ENCODE measurements at places on chromosomes 1 and 21.

GRCh38 chr21:34526618-34527290 lies 14.7 kb upstream of the KCNE1 start:
- DNase-seq = peak; percentile 98

GRCh38 chr1:55257958-55258357 lies 42.8 kb upstream of the USP24 start:
- DNase-seq = no peak

- DNase-seq = no peak
Observed at GRCh38 chr1:64663668-64664067, 81.2 kb upstream of the RAVER2 start.

GRCh38 chr1:245652660-245653427 lies 498.1 kb downstream of the KIF26B start:
- no peak for DNase-seq

DNA sequence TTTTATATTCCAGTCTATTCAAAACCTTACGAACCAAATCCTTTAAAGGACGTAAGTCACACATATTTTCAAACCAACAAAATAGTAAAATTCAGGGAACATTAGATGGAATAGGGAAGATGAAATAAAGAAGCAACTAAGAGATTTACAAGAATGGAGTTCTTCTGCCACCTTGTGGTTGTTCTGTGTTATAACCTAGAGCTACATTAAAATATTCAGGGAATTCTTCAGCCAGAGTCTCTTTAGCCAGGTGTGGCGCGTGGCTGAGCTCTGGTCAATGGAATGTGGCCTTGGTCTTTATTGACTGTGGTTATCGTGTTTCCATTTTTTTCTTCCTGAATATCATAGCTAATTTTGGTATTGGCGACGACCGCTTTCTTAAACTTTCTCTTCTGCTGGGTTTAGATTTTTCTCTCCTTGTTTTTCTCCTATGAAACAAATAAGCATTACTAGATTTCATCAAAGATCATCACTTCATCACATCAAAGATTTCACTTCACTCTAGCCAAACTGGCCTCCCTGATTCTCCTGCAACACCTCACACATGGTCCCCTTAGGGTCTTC lies 221.3 kb downstream of the MRPL39 start:
- peak; percentile 52 for DNase-seq

DNA sequence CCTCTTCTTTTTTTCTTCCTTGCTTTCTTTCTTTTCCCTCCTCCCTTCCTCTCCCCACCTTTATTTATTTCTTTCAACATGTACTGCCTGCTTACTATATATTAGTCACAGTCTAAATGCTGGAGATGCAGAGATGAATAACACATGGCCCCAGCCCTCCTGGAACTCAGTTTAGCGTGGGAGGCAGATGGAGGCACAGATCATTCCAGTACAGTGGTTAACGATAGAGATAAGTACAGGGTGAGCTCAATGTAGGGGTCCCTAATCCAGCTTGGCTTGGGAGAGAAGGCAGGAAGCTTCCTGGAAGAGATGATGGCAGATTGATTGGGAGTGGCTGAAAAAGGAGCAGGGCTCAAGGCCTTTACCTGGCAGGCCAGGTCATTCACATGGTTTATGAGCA lies 55.6 kb upstream of the PPP2R5A start:
- DNase-seq = peak; percentile 71

- DNase-seq = no peak
Observed at GRCh38 chr1:100309863-100310262, 42.4 kb upstream of the CDC14A start.

- no peak for DNase-seq
Observed at GRCh38 chr1:175481126-175482070, 262.0 kb downstream of the TNR start.

DNA sequence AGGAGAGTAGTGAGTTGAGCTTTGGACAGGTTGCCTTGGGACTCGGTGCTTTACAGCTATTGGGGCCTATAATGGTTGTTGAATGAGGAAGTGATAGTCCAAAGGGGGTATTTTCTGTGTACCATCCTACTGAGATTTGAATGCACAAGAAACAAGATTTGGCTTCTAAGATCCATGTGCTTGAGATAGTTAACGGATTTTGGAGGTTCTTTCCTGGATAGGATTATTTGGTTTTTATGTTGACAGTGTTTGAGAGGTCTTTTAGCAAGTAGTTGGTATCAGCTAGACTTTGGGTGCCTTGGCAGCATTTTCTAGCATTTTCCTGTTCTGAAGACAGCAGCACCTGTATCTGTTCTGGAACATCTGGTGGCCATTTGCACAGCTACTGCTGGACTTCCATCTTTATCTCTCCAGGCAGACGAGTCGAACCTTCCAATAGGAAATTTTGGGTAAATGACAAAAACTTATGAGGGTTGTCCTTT lies 3.6 kb upstream of the SCAF4 start:
- no peak for DNase-seq

- DNase-seq = no peak
Observed at GRCh38 chr1:179558078-179558477, 17.7 kb downstream of the NPHS2 start.

GRCh38 chr1:211704543-211704942 lies 29.1 kb upstream of the NEK2 start:
- DNase-seq = no peak

DNA sequence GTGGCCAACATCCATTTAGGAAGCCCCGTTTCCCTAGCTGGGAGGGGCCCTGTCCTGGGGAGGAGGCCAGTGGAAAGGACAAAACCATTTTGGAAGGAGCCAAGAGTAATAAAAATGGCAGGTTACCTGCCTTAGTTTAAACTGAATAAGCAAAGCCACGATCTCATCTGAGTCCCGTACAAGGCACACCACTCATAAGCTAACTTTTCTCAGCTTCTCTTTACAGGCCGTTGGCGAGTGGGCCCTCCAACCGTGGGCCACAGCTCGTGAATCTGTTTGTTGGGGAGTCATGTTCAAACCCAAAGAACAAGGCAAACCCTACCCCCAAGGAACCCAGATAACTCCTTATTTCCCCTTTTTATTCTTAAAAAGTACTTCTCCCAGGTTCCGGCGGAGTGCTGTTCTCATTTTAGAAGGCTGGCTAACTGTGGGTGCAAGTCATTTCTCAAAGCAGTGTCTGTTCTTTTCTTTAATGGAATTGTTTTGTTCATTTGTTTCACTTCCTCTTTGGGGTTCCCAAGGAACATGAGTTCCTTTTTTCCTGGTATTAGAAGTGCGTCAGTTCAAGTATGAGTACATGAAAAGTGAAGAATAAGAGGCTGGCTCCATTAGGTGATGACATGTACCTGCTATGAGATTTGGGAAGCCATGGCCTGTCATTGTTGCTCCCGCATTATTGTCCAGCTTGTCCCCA lies 89.0 kb downstream of the PSMG1 start:
- no peak for DNase-seq

DNA sequence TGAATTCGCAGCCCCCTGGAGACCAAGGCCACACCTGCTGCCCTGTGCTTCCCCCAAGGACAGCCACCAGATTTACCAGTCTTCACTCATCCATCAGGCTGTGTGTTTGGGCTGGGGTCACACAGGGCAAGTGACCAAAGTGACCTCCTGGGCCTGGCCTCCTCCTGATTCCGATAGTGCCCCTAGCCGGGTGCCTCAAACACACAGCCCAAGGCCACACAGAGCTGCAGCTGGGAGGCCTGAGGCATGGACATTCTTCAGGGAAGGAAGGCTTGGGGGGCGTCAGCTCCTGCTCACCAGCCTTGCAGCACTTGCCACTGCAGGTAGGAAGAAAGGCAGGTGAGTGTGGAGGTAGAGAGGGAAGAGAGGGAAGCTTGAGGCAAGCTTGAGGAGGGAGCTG lies 181.3 kb downstream of the RUNX1 start:
- no peak for DNase-seq

DNA sequence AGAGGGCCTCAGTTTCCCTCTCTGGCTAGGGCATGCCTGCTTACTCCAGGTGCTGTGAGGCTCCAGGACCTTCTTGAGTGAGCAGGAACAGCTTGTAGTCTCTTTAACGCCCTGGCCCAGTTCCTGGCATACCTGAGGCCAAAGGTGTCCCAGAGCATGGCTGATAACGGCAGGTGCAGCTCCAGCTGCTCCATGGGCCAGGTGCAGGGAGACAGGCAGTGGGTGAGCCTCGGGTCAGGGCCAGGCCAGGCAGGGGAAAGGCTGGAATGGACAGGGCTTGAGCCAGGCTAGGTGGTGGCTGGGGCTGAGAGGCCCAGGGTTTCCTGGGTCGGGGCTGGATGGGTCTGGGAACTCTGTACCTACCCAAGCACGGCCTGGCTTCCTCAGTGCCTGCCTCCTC lies 18.3 kb downstream of the EDN2 start:
- DNase-seq = no peak

DNA sequence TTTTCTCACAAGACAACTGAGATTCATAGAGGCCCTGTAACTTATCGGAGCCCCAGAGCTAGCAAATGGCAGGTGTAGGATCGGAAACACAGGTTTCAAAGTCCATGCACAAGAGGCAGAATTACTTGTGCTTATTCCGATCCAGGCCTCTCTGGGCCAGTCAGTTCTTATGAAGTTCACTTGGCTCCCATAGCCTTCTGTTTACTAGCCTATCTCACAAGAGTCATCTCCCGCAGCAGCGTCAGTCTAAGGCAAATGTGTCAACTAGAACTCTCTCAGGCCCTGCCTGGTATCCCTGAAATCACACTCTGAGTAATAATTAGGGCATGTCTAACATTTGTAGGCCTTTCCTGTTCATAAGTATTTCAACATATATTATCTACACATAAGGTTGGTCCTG lies 43.3 kb downstream of the PHC2 start:
- no peak for DNase-seq

GRCh38 chr1:212106286-212106792 lies 70.8 kb downstream of the DTL start:
- no peak for DNase-seq

GRCh38 chr1:28450561-28450960 lies 55.3 kb upstream of the RCC1 start:
- no peak for DNase-seq

DNA sequence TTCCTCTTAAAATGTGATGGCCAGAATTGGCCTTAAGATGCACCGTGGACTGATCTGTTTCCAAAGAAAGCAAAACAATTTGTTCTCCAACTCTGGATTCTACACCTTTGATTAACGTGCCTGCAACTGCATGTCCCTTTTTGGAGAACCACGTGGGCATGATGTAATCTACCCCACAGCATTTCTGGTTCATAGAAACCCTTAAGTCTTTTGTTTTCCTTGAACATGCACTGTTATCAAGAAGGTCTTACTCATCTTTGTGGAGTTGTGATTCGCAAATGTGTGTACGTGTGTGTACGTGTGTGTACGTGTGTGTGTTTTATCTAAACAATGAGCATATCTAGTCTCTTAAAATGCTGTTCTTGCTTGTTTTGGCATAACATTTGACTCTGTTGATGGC lies 57.8 kb downstream of the LPAR3 start:
- no peak for DNase-seq

- no peak for DNase-seq
Observed at GRCh38 chr1:151518431-151518830, 7.2 kb downstream of the CGN start.

DNA sequence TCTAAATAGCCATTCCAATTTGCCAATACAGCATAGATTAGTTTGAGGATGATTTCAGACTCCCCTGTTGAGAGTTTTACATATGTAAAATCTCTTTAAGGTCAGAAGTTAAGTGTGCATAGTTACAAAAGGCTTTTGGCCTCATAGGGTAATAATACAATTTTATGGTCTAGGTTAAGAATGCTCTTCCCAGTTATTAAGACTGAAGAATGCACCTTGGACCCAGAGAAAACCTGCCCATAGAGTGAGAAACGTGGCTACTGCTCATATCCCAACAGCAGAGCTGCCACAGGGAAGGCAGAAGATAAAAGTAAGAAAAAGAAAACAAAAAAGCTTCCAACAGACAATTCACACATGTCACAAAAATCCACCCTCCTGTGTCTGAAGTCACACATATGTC lies 255.9 kb downstream of the LMO4 start:
- DNase-seq = no peak

DNA sequence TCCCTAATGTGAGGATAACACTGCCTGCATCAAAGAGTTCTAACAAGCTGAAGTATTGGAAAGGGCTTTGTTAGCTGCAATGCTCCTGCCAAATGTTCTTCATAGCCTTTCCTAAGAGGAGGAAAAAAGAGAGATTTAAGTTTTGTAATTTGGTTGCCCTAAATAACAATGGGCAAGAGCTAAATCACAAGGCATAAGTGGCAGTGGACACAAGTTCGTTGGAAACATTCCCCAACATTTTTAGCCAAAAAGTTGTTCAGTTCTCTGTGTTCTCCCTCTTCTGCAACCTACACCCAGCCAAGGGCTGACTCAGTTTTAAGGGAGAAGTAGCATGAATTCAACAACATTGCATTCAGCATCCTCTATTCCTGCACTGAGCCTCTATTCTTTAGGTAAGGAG lies 2.6 kb upstream of the UQCRHL start:
- DNase-seq = no peak

GRCh38 chr1:19209439-19209989 lies 552 bp downstream of the UBR4 start:
- no peak for DNase-seq

DNA sequence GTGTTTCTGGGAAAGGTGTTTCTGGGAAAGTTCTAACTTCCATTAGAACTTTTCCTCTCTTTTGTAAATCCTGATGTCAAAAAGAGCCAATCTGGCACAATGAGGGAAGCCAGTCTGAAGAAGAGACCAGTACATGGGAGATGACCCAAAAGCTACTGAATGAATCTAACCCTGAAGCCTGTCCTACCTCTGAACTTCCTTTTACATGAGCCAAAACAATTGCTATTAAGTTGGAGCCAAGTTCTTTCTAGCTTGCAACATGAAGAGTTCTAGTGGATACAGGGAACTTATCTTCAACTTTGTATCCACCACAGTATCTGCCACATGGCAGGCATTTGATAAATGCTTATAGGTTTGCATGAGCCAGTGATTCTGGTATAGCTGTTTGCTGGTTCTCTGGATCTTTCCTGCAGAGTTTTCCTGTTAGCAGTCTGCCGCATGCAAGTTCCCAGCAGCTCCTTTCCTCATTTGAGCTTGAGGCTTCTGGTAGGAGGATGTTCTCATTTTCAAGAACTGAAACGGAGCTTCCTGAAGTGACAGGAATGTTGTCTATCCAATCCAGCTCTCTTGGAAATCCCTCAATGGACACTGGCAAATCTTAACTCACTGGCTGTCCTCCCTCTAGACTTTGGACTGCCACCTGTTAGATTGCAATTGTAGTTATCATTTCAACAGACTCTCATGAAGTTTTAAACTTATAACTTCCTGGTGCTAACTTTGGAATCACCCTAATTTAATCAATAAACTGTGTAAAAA lies 73.1 kb upstream of the LPGAT1 start:
- no peak for DNase-seq

GRCh38 chr1:77313491-77313890 lies 31.7 kb downstream of the AK5 start:
- DNase-seq = peak; percentile 11

- DNase-seq = no peak
Observed at GRCh38 chr1:214012418-214012817, 24.6 kb downstream of the PROX1 start.

GRCh38 chr1:220330265-220330664 lies 58.0 kb upstream of the RAB3GAP2 start:
- DNase-seq = no peak

- no peak for DNase-seq
Observed at GRCh38 chr1:3162322-3162882, 93.4 kb downstream of the PRDM16 start.

- no peak for DNase-seq
Observed at GRCh38 chr21:28641731-28642130, 350.9 kb downstream of the LTN1 start.

GRCh38 chr1:219529116-219529515 lies 83.8 kb downstream of the ZC3H11B start:
- DNase-seq = peak; percentile 14

- DNase-seq = no peak
Observed at GRCh38 chr1:234600418-234601281, 9.3 kb downstream of the IRF2BP2 start.
